ENCODE measurements at places on chromosomes 6 and 20.
A peak's percentile ranks its signal among the peaks of the same experiment; 100 is the strongest.

DNA sequence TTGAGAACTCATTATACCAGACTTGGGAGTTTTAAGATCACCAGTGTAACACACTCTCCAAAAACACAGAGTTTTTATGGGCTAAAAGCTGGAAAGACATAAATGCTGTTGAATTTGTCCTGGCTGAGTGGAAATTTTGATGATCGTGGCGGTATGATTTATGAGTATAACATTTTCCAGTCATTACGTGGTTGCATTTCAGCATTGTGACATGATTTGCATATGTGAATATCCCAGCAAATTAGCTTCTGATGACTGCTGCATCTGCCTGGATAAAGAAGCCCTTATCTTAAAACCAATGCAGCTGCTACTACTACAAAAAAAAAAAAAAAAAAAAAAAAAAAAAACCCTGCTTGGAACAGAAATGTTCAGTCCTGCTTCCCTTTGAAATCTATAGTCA is 850.9 kb downstream of the TFAP2A start:
- DNase-seq = no peak

- no peak for DNase-seq
Observed at GRCh38 chr20:5602346-5602745, 147.9 kb upstream of the SHLD1 start.

GRCh38 chr6:116176596-116176995 is 50.7 kb upstream of the COL10A1 start:
- no peak for DNase-seq

DNA sequence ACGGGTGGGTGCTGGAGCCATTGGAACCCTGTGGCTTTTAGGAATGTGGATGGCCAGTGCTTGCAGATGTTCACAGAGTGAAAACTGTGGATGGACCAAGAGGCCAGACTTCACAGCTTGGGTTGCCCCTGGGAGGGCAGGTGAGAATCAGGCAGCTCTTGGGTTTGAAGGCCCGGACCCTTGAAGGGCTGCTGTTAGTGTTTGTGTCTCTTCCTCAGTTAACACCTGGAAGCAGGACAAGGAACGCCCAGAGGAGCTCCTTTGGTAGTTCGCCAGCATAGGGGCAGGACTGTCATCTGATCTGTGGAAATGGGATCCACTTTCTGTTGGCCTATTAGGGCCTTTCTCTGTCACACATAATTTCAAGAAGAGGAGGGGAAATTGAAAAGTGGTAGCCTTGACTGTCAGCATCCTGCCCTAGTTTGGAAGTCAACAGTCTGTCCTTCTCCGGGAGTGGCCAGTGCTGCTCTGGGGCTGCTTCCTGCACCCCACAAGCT is 43.6 kb downstream of the RIOK1 start:
- no peak for DNase-seq

DNA sequence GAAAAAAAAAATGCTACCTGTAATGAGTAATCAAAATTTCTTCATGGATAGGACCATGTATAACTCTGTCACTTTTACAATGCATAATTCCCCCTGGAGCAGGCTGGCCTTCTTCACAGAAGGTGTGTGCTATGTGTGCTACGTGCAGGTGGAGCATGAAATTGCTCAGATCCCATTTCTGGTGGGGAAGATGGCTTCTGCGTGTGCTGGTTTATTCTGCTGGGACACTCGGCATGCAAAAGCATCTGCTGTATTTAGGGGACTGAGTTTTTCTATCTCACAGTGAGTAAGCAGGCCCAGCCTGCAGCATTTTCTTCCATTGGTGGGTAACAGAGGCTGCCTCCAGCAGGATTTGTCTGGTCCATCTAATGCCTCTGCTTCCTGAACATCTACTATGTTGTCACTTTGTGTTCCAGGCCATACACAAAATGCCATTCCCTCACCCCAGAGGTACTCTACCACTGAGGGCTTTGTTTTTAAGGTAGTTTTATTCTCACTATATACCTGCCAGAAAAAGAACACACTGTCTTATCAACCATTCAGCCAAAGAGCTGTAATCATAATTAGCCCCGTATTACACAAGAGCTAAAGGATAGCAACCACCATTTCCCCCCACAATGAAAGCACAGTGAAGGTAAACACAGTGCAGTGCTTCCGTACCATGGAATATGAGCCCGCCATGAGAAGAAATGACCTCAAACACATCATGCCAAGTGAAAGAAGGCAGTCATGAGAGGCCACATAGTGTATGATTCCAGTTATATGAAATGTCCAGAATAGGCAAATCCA is 62.4 kb downstream of the SYNDIG1 start:
- DNase-seq = no peak

DNA sequence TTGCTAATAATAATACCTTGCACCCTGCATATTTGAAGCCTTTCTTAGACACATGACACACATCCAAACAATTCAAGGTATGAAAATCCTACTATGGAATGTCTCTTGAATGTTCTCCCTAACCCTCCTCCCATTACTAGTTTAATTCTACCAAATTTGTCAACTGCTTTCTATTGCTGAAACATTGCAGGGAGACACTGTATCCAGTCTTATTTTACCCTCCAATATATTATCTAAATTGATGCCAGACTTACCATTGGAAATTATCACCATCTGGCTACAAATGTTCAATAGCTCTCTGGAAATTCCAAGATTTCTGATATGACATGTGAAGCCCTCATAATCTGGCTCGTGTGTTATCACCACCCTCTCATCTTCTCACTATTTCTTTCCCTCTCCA is 1027.3 kb upstream of the CITED2 start:
- no peak for DNase-seq

- peak; percentile 30 for DNase-seq
Observed at GRCh38 chr6:30219244-30219643, 6.0 kb upstream of the TRIM26 start.

All from activated T-cell treated with anti-CD3 and anti-CD28 coated beads for 1 hour (primary cell).